Sigmoid colon (tissue), 7 donors: ENCODE measurements at places on chromosomes 1 and 21. TPM values are rescaled to one million over a fixed set of nuclear protein-coding genes. Genes with fewer than 3 reads are reported as not detected.

Gene FAM177B
- total RNA-seq: 0.36 TPM

- peaks cover 54% of the 10 kb centered on the region for H3K36me3 ChIP-seq
- no peak overlapping the region for H3K4me3 ChIP-seq
- no peaks in the 10 kb centered on the region for H3K27me3 ChIP-seq
- H3K4me1 ChIP-seq: no peaks in the 10 kb centered on the region
- H3K27ac ChIP-seq: no peak overlapping the region
Measured at GRCh38 chr1:17653276-17653675, 101.9 kb upstream of the ACTL8 start.

Gene PTGER3
- total RNA-seq: 26.8 TPM

DNA sequence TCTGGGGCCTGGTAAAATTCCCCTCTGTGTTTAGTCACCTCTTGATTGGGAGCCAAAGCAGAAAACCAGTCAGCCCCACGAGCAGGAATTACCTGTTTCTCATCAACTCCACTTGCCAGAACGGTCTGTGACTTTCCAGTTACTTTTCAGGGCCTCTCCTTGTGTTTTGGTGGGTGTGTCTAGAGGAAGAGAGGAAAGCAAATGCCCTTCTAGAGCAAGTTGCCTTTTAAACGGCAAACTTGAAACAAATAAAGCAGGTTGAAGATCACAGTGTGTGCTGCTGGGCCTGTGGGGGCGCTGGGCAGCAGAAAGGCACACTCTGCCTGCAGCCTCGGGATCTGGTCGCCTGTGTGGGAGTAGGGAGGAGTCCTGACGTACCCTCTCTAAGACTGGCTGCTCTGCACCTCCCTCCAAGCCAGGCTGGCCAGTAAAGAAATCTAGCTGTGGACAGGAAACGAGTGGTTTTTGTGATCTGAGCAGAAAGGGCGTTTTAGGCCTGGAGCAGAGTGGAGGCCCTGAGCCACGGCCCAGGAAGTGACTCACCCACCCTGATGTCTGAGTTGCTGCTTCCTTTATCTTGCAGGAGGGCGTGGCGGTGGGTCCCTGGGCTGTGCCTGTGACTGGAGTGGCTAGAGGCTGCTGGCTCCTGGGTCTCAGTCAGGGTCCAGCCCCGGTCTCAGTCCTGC, 11.1 kb upstream of the S100A11 start:
- peak; percentile 96 for DNase-seq
- peak overlapping the region; percentile 20 for H3K4me3 ChIP-seq
- peaks cover 23% of the 10 kb centered on the region for H3K4me1 ChIP-seq
- H3K27ac ChIP-seq: peak overlapping the region; percentile 94
- no peaks in the 10 kb centered on the region for H3K27me3 ChIP-seq

- no peaks in the 10 kb centered on the region for H3K36me3 ChIP-seq
- H3K4me3 ChIP-seq: no peak overlapping the region
- no peaks in the 10 kb centered on the region for H3K4me1 ChIP-seq
- no peaks in the 10 kb centered on the region for H3K27me3 ChIP-seq
Measured at GRCh38 chr21:15688016-15688415, 41.8 kb upstream of the USP25 start.

GRCh38 chr1:113534875-113535274, 144.6 kb downstream of the MAGI3 start:
- no peaks in the 10 kb centered on the region for H3K36me3 ChIP-seq
- H3K27me3 ChIP-seq: no peaks in the 10 kb centered on the region
- no peak for DNase-seq
- no peak overlapping the region for H3K4me3 ChIP-seq
- no peak overlapping the region for H3K27ac ChIP-seq
- H3K4me1 ChIP-seq: no peaks in the 10 kb centered on the region

GRCh38 chr1:50237056-50237455, 128.3 kb downstream of the ELAVL4 start:
- H3K36me3 ChIP-seq: no peaks in the 10 kb centered on the region
- H3K4me3 ChIP-seq: no peak overlapping the region
- no peak for DNase-seq
- H3K27ac ChIP-seq: no peak overlapping the region
- no peaks in the 10 kb centered on the region for H3K4me1 ChIP-seq

GRCh38 chr1:48683839-48684238, 92.9 kb downstream of the BEND5 start:
- DNase-seq: no peak
- no peak overlapping the region for H3K27ac ChIP-seq
- no peaks in the 10 kb centered on the region for H3K27me3 ChIP-seq
- no peaks in the 10 kb centered on the region for H3K36me3 ChIP-seq
- no peak overlapping the region for H3K4me3 ChIP-seq
- H3K4me1 ChIP-seq: no peaks in the 10 kb centered on the region

- H3K27me3 ChIP-seq: no peaks in the 10 kb centered on the region
- peaks cover 14% of the 10 kb centered on the region for H3K36me3 ChIP-seq
- no peak for DNase-seq
- H3K4me3 ChIP-seq: no peak overlapping the region
Measured at GRCh38 chr1:52426371-52426770, 22.0 kb downstream of the PRPF38A start.

DNA sequence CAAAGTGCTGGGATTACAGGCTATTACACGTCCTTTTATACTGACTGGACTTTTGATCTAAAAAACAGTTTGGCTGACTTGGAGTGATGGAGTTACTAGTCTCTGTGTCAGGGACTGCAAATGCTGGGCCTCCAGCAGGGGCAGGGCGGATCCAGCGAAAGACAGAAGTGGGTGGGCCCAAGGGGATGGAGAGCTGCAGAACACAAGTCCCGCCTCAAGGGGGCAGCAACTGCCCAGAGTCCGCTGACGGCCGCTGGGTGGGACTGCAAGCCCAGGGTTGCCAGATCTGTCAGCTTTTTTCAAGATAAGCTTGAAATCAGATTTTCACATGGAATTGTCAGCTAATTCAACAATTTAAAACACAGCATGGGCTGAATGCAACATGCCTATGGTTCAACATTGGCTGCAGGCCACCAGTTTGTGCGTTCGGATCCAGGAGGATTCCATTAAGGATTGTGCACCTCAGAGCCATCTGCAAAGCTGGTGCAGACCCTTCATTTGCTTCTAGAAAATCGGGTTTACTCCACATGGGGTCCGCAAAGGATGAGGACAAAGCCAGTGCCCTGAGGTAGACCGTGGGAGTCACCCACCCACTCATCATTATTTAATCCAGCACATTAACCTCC, 10.7 kb downstream of the STMN1 start:
- H3K27ac ChIP-seq: peak overlapping the region; percentile 46
- no peaks in the 10 kb centered on the region for H3K27me3 ChIP-seq
- no peak overlapping the region for H3K4me3 ChIP-seq
- H3K36me3 ChIP-seq: peaks cover 8% of the 10 kb centered on the region

GRCh38 chr1:228758447-228758846, 23.2 kb downstream of the RHOU start:
- no peak for DNase-seq
- no peaks in the 10 kb centered on the region for H3K4me1 ChIP-seq
- H3K27ac ChIP-seq: no peak overlapping the region
- no peaks in the 10 kb centered on the region for H3K27me3 ChIP-seq

Gene CELA3A
- total RNA-seq: not detected

Gene TNFSF4
- total RNA-seq: 1.7 TPM

DNA sequence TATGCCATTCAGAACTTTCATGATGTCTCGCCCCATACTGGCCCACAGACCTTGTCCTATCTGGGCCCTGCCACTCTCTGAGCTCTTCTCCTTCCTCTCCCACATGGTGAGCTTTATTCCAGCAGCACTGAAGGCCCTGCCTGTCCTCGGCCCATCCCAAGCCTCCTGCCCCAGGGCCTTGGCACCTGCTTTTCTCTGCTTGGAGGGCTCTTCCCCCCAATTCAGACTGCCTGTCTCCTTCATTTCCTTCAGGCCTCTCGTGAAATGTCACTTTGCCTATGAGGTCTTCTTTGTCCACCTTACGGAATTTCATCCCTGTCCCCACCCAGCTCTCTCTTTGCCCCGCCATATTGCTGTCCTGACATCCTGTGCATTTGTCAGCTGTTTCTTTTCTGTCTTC, 191.7 kb upstream of the POU3F1 start:
- H3K4me1 ChIP-seq: no peaks in the 10 kb centered on the region
- H3K4me3 ChIP-seq: no peak overlapping the region
- H3K36me3 ChIP-seq: no peaks in the 10 kb centered on the region
- no peak overlapping the region for H3K27ac ChIP-seq

DNA sequence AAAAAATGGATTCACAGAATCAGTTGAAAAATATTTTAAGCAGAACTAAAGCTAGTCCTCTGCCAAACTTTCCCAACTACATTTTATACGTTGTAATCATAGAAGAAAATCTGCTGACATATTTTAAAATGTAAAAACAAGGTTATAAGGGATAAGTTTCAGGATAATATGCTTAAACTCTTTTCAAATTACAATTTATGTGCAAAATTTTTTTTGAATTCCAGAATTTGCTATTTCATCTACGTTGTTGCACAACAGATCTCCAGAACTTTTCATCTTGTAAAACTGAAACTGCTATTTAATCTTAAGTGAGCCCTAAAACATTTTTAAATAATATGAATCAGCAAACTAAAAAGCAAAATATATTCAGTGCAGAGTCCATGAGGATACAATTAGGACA, 5.9 kb downstream of the EDEM3 start:
- no peaks in the 10 kb centered on the region for H3K27me3 ChIP-seq
- H3K27ac ChIP-seq: no peak overlapping the region
- H3K4me1 ChIP-seq: peaks cover 9% of the 10 kb centered on the region
- no peaks in the 10 kb centered on the region for H3K36me3 ChIP-seq
- no peak for DNase-seq

- H3K27ac ChIP-seq: peak overlapping the region; percentile 88
- peaks cover 100% of the 10 kb centered on the region for H3K4me1 ChIP-seq
- H3K36me3 ChIP-seq: no peaks in the 10 kb centered on the region
Measured at GRCh38 chr1:10671622-10672342, 124.7 kb downstream of the CASZ1 start.

GRCh38 chr1:8572106-8572505, 245.3 kb downstream of the RERE start:
- H3K27me3 ChIP-seq: no peaks in the 10 kb centered on the region
- H3K4me3 ChIP-seq: no peak overlapping the region
- peaks cover 18% of the 10 kb centered on the region for H3K4me1 ChIP-seq

Gene CASP9
- 18.2 TPM for total RNA-seq

Gene CCDC17
- total RNA-seq: 2.6 TPM

DNA sequence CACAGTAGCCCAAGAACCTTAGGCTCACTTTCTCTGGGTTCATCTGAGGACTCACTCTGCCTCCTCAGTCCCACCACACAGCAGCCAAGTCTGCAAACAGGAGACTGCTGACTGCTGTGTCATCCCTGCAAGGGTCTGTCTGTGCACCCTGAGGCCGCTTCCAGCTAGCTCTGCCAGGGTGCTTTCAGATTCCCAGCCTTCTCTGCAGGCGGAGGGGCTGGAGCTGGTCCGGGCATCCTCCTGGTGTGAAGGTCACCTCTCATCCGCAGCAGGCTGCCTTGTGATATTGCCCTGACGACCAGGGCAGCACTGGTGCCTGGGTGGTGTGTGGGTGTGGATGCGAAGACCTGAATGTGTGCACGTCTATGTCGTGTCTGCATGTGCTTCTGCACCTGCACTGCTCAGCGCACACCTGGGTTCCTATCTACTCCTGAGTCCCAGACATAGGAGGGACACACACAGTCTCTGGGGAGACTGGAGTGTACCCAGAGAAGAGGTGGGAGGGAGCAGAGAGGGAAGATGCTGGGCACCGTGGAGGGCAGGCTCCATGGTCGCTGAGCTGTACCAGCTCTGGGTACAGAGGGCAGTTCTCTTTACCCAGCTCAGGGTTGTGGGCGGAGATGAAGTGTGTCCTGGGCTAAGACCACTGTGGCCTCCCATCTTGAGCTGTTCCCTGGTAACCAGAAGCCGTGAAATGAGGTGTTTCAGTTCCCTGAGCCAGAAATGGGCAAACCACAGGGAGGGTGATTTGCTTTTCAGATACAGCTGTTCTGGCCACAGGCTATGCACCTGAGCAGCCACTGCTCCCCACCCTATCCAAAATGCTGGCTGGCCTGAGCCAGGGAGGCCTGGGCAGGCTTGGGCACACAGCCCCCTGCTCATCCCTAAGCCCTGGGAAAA, 160.9 kb upstream of the CSF3R start:
- no peaks in the 10 kb centered on the region for H3K4me1 ChIP-seq
- no peak for DNase-seq
- peaks cover 13% of the 10 kb centered on the region for H3K27me3 ChIP-seq
- no peak overlapping the region for H3K27ac ChIP-seq
- no peaks in the 10 kb centered on the region for H3K36me3 ChIP-seq
